ENCODE measurements at places on chromosomes 5 and 9.

- no peak for DNase-seq
These were observed 2.7 kb upstream of the AGTPBP1 start for GRCh38 chr9:85744480-85744879.

- no peak for DNase-seq
These were observed 69.2 kb downstream of the MARCHF3 start for GRCh38 chr5:126961128-126961527.

- no peak for DNase-seq
These were observed 27.2 kb downstream of the C9orf152 start for GRCh38 chr9:110180511-110181434.

GRCh38 chr9:109967651-109968642 is 187.9 kb downstream of the PALM2AKAP2 start:
- DNase-seq, result no peak

DNA sequence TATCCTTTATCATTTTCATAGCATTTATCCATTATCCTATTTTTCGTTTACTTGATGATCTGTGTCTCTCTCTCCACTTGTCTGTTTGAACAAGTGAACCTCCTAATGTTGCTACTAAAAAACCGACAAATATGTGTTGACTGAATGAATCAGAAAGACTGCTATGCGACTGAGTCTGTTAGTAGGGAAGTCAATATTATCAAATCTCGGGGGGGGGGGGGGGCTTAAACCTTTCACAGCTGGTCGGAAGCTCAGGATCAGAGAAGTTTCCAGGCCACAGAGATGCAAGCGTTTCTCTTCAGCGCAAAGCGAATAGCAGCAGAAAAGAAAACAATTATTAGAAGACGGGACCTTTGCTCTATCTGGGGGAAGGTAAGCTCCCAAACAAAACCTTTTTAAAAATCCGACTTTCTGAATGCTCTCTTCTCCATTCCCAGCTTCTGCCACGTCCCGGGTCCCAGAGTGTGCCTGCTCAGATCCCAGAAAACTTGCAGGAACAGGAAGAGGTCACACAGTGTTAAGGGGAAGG is 412 bp downstream of the RIOK2 start:
- DNase-seq, result no peak

DNA sequence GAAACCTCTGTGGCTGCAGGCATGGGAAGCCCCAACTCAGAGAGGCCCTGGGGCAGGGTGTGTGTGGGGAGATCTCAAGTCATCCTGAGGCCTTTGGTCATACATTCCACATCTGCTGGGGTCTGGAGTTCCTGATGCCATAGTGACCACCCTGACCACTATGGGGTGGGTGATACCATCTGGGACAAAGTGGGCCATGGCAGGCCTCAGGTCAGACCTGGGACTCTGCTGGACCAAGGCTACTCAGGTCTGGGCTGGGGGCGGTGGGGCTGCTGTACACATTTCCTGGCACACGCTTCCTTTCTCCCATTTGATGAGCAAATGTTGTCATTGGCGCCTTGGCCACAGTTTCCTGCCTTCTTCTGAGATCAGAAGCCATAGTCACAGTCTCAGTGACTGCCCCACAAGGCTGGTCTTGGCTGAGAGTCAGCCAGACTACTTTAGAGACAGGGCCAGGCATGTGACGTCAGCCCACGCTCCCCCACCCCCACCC is 15.1 kb upstream of the ACSL6 start:
- no peak for DNase-seq

- DNase-seq, result no peak
These were observed 7.0 kb upstream of the IL3 start for GRCh38 chr5:132053483-132053882.

GRCh38 chr5:134549714-134550113 is 24.2 kb downstream of the JADE2 start:
- DNase-seq, result no peak

DNA sequence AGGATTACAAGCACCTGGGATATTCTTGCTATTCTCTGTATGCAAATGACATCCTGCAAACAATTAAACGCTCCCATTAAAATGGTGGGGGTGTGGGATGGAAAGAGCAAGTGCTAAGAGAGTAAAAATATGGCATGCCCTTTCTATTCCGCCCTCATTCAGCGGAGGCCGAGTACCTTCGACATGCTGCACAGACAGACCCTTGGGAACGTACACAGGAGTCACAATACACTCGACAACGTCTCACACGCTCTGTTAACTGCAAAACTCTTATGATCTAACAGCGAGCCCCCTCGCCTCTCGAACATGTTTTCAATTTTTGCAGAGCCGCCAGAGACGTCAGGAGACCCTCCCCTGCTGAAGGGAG is 322.2 kb downstream of the CEMIP2 start:
- DNase-seq, result no peak

- DNase-seq, result no peak
These were observed 15.3 kb downstream of the NOTCH1 start for GRCh38 chr9:136530461-136531089.

DNA sequence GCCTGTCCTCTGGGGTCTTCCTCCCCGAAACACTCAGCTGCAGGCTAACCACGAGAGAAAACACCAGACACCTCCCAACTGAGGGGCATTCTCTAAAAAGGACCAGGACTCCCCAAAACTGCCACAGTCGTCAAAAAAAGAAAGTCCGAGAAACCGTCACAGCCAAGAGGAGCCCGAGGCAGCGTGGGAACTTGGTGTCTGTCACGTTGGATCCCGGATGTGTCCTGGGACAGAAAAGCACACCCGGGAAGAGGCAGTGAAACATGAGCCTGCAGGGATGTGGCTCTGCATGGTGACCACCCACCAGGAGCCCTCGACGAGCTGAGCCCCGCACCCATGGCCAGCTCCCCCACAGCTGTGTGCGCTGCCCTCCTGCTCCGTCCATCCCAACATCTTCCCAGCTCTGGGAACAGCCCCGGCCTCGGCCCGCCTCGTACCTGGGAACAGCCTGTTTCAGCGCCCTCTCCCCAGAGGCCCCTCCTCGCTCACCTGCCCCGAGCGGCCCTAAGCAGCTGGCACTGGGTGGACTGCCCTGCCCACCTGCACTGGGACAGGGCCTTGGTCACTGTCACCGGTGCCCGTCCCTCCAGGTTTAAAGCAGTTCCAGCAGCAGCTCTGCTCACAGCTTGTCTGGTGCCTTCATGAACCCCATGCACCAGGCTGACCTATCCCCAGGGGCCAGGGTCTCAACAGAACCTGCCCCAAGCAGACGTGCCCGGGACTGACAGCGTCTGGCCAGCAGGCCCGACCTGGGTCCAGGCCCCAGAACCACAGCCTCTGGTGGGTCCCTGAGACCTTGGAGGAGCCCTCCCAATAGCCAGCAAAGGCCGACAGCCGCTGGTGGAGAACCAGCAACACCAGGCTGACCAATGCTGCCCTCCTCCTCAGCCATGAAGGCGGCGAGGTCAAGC is 10.9 kb downstream of the SLC12A7 start:
- DNase-seq, result no peak

DNA sequence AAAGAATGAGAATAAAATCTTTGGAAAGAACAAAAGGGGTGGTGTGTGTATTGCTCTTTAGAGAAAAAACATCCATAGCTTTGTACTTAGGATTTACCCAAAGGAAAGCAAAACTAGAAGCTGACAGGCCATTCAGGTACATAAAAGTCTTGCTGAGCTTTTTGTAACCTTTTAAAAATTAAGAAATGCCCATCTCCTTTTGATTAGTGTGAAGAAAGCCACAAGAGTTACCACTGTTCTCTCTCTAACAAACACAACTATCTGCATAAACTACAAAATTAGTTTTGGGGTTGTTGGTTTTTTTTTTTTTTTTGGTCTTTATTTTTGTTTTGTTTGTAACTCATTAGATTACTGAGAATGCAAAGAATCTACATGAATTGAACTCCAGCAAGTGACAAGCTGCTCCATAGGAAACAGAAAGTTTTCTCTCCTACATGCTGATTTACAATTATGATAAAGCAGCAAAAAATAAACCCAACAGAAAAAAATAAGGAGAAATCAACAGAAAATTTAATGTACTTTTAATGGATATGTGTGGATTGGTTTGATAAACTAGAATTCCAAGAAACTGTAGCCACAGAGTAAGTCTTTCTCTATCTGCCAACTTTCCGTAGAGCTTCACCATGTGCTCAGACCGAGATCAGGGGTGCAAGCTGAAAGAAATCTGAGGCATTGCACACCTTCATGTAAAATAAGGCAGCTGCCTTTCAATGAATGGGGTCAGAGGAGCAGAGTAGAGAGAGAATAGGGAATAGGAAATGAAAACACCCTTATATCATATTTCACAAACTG is 12.3 kb downstream of the BAAT start:
- DNase-seq, result no peak

- DNase-seq, result no peak
These were observed 523.3 kb downstream of the LRRC70 start for GRCh38 chr5:63101870-63102269.

DNA sequence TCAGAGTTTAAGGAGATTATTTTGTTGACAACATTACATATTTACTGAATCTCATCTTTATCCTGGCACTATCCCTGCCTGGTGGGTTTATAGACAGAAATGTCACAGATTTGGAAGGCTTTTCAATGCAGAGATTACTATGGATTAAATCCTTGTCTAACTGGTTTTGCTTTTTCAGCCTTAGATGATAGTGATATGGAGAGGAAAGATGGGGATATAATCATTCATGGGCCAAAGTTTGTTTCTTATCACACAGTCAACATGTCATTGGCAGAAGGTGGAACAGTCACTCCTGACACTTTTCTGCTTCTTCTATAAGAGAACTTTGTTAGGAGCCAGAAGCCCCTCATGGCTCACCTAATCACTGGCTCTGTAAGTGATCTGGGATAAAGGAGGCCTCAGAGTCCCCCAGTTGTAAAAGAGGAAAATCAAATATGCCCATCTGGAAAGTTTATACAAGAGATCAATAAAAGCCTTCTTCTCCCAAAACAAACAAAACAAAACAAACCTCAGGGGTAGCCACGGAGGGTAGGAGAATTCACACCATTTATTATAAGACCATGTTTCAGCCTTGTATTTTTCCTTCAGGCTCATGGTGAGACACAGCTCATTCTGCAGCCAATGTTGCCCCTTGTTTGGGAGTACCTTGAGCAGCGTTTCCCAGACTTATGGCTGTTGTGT is 101.2 kb downstream of the PCSK1 start:
- DNase-seq, result no peak

- DNase-seq, result no peak
These were observed 359.3 kb downstream of the LRRC70 start for GRCh38 chr5:62937661-62938558.

GRCh38 chr5:91222482-91222881 is 160.6 kb downstream of the ARRDC3 start:
- DNase-seq, result no peak

DNA sequence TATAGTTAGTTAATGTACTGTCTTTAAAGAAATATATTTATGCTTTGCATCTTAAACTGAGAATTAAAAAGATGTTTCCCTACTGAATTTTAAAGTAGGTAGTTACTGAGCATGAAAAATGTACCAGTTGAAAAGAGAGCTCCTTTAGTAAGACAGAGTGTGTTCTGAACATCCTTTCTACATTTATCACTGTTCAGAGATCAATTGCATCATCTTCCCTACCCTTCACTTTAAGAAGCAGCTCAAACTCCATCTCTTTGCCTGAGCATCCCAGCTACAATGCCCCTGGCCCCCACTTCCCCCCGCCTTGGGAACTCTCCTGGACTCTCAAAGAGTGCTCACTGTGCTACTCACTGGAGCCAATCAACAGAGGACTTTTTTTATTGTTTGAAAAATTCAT is 164.7 kb downstream of the GNAQ start:
- no peak for DNase-seq

DNA sequence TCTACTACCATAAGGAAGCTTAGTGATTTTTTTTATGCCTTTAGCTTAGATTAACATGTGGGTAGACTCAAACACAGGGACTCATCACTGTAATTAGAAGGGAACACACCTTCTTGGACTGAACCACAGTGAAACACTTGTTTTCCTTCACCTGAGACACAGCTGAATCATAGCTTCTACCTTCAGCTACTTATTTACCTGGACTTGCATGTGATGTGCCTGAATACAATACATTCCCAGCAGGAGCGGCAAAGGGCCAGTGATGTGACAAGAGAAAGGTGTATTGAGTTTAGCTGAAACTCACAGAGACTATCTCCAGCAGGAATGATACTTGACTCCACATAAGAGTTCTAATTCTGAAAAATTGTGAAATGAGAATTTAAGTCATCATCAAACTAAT is 37.8 kb downstream of the GRAMD2B start:
- no peak for DNase-seq

DNA sequence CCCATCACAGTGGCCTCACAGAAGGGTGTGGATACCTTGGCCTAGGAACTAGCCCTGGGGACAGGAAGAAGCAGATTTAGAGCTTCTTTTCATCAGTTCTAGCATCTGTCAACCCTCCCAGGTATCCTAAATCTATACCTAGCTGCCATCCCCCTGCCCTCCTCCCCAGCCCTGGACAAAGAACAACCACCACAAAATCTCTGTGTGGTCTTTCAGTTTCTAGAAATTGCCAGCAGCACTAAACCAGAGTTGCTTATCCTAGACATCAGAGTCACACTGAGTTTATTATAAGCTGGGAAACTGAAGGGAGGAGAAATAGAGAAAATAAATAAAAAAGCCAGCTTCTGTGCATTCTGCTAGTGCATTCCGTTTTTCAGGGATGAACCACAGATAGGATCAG is 14.6 kb downstream of the CCDC180 start:
- no peak for DNase-seq
